ENCODE measurements at places on chromosomes 4 and X.
A peak's percentile ranks its signal among the peaks of the same experiment; 100 is the strongest.

GRCh38 chr4:55736605-55737183 is 82.9 kb upstream of the EXOC1L start:
- no peak for DNase-seq

GRCh38 chr4:24949970-24950369 is 37.1 kb upstream of the CCDC149 start:
- DNase-seq = no peak

- DNase-seq = no peak
Measured at GRCh38 chr4:69044247-69044646, 52.0 kb upstream of the UGT2B7 start.

DNA sequence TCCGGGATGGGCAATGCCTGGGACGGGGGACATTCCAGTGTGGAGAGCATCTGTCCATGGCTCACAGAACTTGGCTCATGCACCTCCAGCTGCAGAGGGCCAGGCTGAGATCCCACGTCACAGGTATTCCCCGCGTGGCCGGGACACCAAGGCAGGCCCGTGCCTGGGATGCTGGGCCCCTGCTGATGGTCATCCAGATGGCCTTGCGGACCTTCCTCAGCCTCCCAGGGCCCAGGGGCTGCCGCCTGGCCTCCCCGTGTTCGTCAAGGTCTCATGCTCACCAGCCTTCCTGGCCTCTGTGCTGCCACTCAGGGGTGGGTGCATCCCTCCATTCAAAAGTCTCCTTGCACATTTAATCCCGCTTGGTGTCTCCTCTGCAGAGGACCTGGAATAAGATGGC is 40.9 kb upstream of the LRPAP1 start:
- DNase-seq = no peak

DNA sequence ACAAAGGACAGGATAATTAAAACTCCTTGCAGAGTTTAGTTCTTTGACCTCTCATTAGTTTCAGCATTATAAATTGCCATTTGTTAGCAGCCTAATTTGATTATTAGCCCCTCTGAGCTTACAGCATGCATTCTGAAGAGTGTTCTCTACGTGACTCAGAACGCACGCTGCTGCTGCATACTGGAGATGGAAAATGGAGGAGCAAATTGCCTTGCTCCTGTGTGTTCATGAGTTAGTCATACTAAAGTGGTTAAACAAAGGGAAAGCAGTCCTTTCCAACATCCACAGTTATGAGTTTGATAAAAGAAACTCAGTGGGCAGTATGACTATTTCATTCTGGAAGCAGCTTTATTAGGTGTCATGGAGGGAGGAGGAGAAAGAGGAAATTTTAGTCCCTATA is 922.5 kb downstream of the RPA4 start:
- no peak for DNase-seq

DNA sequence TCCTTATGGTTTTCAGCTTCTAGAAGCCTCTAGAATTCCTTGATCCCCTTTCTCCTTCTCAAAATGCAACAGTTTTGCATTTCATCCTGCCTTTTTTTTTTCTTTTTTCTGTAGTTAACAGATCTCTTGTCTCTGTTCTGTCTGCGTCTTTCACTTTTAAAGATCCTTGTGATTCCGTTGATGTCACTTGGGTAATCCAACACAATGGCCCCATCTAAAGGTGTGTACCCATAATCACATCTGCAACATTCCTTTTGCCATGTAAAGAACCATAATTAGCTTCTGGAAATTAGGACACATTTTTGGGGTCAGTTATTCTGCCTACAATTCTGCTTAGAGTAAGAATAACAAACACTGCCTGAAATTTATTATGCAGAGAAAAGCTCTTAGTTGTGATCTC is 1180.9 kb upstream of the ADGRL3 start:
- DNase-seq = no peak

DNA sequence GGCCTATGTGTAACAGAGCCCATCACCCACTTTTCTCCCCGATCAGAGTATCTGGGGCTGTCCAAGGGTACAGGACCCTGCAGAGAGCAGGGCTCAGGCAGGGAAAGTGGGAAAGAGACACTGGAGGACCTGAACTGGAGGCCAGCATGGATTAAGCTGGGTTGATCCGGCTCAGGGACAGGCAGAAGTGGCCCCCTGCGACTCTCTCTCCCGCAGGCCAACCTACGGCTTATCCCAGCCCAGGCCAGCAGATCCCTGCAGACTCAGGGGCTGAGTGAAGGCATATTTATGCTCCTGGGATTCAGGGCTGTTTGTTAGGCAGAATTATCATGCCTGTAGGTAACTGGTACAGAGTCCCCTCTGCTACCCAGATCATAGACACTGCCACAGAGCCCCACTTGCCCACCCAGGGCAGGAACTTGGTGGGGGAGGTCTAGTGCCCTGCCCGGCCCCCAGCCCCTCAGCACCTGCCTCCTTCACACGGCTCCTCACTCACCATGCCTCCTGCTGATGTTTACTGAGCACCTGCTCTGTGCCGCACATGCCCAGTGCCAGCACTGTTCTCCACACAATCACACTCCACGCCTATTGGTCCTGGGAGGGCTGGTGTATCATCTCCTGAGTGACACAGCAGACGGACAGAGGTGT is 87.3 kb downstream of the ADRA2C start:
- no peak for DNase-seq

GRCh38 chr4:163564221-163564720 is 69.8 kb downstream of the TMA16 start:
- no peak for DNase-seq

- no peak for DNase-seq
Measured at GRCh38 chr4:140254651-140255299, 100.8 kb upstream of the MAML3 start.

- DNase-seq = no peak
Measured at GRCh38 chrX:23383411-23383810, 48.8 kb downstream of the PTCHD1 start.

GRCh38 chr4:7547368-7548040 is 112.8 kb upstream of the PSAPL1 start:
- DNase-seq = no peak

DNA sequence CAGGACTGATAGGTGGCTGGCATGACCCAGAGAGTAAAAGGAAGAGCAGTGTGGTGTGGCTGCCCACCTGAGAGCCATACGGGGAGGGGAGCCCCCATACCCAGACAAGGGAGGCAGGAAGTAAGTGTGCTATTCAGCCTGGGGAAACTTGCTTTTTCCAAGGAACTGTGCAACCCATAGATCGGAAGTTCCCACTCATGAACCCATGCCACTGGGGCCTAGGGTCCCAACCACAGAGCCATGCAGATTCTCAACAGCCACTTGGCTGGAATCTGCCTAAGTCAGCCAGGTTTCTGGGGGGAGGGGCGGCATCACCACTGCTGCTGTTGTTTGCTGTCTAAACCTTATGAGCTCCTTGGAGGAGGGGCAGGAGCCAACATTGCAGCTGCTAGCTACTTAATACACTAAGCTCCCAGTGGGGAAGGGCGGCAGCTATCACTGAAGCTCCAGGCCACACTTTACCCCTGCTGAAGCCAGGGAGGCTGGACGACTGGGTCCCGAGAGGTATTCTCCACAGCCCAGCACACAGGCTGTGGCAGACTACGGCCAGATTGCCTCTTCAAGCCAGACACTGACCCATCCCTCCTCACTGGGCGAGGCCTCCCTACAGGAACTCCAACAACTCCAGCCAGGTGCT is 410.4 kb downstream of the INPP4B start:
- DNase-seq = no peak

DNA sequence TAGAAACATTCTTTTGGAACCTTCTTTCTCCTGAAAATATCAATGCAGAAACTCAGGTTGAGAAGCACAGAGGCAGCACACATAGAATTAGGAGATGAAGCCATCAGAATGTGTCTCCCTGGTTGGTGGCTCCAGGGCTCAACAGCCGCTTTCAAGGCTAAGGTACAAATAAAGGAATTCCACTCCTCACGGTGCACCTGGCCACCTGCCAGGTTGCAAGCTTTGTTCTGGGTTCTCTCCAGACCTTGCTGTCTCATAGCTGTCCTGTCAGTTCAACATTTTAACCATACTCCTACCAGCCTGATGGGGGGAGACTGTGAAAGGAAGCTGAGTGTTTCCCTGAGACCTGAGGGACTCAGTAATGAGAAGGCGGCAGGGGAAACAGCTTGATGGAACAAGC is 96.3 kb upstream of the HPF1 start:
- no peak for DNase-seq

DNA sequence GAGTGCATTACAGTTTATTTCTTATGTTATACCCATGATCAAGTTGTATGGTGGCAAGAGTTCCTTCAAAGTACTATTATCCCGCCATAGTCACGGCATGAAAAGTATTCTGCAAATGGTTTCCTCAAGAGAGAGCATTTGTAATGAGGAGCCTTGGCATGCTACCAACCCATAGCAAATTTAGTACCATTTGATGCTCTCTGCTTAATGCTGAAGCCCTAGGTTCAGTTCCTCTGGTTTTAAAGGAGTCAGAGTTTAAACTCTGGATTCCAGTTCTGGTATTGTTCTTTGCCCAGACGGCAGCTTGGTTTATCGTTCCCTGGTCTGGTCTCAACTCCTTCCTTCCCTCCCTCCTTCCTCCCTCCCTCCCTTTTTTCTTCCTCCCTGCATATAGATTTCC is 371.3 kb downstream of the BMPR1B start:
- DNase-seq = no peak

DNA sequence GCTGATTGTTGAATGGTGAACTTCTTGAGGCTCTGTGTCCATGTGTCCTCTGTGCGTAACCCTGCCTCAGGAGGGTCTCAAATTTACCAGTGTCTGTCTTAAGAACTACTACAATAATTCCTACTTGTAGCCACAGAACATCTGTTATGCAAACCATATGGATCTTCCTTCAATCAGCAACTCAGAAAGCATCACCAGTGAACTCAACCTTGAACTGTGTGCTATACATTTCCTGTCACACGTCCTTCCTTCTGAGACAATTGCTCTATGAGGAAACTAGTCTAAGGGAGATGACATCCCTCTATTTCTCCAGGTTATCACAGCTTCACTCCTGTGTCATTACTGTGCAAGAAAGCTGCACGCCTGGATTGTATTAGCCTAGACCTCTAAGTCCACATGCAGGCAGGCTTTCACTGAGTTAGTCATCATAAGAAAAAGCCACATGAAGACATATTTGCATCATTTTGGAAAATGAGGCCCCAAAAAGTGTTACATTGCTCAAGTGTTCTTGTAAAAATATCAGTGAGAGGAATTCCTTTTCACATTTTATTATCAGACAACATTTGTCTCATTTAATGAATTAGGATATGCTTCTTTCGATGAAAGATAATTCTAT is 157.8 kb downstream of the AFF2 start:
- no peak for DNase-seq

GRCh38 chr4:73707918-73708577 is 32.3 kb upstream of the CXCL8 start:
- no peak for DNase-seq

GRCh38 chr4:47713129-47713834 is 124.6 kb downstream of the CORIN start:
- no peak for DNase-seq

GRCh38 chr4:40515398-40516293 is 114.0 kb downstream of the RBM47 start:
- DNase-seq = peak; percentile 24

- DNase-seq = peak; percentile 43
Measured at GRCh38 chr4:86496094-86497080, 97.7 kb upstream of the PTPN13 start.

DNA sequence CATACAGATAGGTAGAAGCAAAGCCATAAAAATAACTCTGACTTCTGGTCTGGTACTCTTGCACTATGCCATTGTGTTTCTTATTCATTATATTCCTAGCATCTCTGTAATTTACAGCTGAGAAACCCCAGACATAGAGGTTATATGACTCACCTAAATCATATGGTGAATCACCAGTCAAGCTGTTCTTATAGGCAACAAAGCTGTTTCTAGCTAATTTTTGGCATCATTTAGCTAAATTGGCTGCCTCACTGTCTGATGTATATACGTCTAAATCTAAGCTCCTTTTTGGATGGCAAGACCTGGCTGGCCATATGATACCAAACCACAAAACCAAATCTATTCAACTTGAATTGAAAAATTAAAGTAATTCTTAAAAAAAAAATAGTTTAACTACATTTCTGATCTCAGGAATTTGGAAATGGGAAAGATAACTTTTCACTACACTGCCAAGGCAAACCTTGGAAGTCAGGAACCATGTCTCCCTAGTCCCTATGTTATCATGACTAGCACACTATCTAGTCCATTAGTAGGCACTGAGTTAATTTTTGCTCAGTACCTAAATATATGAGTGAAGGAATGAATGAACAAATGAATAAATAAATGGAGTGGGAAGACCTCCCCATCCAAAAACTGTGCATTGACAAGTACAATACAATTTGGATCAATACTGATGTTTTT is 41.3 kb upstream of the STAG2 start:
- no peak for DNase-seq

- no peak for DNase-seq
Measured at GRCh38 chr4:179709961-179710624, 2267.9 kb upstream of the AGA start.

- DNase-seq = no peak
Measured at GRCh38 chr4:41590591-41590990, 52.6 kb downstream of the LIMCH1 start.

DNA sequence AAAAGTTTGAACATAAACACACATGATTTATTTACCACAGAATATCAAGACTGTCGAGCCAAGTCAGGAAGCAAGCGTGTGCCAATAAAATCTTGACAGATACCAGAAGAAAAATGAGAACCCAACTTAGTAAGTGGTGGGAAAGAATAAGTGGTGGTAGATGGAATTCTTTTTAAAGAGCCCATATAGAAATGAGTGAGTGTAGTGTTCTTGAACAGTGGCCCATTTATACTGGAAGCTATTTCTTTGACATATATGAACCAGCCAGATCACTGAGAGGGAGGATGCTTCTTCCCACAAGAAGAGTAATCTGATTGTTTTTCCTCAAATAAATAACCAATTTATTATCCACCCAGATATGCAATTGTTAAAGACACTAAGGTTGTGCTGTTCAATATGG is 98.0 kb downstream of the NHS start:
- DNase-seq = no peak

DNA sequence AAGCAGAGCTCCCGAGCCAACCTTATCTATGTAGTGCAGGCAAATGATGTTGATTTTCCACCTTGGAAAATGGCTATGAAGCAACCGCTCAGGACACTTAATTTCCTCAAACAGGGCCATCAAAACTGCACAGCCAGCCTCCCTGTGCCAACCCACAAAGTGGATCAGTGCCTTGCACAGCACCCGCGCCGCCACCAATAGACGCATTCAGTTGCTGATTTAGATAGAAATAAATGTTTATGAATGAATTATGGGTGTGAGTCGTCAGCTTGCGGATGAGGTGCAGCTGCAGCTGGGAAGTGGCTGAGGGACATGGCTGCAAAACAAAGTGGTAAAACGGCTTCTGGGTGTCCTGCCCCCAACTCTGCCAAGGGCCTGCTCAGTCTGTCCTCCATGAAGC is 47.0 kb downstream of the SOD3 start:
- no peak for DNase-seq
